ENCODE measurements at places on chromosomes 3 and 15.

DNA sequence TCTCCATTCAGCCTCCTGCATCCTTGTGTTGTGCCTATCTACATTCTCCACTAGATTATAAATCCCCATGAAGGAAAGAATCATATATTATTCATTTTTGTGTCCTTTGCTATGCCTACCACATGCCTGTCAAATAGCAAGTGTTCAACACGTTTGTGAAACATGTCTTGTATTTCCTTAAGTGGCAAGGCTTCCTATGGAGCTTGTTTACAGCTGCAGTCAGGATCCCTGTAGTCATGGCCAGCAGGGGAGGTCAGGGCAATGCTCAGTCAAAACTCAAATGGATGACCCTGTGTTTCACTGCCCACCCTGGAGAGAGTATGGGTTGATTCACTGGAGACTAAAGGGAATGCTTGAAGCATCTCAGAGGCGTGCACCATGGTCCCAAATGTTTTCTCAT, 191.7 kb upstream of the ATP11B start:
- DNase-seq: no peak

DNA sequence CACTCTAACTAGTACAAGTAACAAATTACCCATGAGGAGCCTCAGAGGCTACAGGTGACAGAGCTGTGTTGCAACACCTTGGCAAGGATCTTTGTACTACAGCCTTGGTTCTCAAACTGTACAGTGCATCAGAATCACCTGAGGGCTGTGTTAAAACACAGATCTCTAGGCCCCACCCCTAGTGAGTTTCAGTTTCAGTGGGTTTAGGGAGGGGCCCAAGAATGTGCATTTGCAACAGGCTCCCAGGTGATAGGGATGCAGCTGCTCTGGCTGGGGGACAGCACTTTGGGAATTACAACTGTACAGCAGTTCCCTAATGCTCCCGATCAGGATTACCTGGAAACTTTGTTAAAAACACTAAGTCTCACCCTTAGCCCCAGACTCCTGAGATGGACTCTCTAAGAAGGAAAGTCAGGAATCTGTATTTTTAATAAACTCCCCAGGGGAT, 66.1 kb upstream of the NR2F2 start:
- DNase-seq: no peak

DNA sequence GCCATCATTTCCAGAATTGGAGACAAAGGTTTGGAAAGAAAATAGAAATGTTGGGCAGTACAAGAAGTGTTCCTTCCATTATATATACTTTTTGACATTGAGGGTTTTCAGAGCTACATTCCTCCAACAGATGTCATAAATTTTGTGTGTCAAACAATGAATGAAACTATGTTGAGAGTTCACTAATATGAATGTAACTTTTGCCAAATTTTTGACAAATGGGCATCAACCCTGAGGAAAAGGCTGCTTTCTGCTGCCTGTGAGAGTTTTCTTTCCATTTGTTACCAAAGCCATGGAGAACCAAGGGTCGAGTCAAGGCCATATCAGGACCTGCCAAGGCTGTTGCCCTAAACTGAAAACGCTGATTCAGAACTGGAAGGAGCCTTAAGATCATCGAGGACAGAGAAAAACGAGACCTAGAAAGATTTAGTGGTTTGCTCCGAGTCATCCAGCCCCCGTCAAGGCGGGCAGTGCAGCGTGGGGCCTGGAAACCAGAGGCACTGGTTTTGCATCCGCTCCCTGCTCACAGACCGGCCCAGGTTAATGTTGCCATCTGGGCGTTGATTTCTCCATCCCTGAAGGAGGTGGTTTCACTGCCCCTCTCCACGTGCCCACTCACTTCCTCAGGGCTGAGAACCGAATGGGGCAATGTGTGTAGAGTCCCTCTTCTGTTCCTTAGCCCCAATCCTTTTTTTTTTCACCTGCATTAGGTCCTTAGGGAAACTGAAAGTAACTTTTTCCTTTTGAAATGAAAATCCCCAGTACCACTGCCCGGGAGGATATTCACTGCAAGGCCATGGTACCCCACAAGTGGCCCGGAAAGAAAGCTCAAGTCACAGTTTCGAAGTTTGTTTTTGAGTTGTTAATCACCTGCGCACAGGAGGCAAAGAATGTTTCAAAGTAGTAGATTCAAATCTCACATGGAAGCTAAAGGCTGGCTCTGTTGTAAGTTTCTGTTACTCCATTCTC, 32.8 kb downstream of the TPM1 start:
- DNase-seq: no peak

GRCh38 chr3:126798521-126798920, 94.5 kb downstream of the CHCHD6 start:
- DNase-seq: no peak

GRCh38 chr3:71602256-71602655, 18.7 kb upstream of the FOXP1 start:
- DNase-seq: no peak

DNA sequence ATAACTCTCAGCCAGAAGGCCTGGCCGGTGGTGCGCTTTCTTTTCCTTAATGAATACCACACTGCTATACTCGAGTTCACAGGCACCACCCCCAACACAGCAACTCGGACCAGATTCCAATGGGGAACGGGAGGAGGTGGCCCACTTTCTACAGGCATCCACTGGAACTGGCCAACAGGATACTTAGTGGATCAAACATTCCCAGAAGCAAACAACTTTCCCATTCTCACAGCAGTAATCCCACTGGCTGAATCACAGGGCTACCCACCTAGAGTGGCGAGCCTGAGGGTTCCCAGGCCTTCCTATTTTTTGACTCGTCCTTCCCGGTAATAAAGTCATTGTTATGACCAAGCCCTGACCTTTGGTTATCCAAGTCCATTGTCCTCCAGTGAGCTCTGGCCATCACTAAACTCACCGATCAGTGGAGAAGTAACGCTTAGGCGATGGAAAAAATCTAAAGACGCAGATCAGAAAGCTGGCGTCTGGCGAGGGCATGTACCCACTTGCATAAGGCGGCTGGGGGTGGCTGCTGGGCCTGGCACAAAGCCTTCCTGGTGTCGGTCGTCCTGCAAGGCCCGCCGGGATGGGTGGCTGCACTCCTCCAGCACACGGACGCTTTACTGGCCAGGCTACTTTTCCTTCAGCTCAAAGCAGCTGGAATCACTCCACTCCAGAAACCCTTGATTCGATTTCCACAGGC, 1.2 kb downstream of the EOGT start:
- no peak for DNase-seq

- DNase-seq: no peak
Observed at GRCh38 chr3:143121241-143122088, 1.9 kb downstream of the CHST2 start.

DNA sequence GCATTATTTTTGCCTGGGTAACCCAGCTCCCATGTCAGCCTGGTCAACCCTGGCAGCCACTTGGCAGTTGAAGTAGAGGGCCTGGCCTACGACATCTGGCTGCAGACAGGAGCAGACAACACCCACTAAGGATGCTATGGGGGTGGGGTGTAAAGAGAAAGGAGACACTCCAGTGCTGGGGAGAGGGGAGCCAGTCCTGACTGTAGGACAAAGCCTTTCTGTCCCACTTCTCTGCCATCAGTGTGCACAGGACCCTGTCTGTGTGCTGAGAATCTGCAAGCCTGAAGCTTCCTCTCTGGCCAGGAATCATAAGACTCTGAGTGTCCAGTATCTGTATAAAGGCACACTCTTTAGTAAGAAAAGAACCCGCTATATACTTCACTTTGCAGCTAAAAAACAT, 96.3 kb upstream of the CHRM5 start:
- DNase-seq: no peak

DNA sequence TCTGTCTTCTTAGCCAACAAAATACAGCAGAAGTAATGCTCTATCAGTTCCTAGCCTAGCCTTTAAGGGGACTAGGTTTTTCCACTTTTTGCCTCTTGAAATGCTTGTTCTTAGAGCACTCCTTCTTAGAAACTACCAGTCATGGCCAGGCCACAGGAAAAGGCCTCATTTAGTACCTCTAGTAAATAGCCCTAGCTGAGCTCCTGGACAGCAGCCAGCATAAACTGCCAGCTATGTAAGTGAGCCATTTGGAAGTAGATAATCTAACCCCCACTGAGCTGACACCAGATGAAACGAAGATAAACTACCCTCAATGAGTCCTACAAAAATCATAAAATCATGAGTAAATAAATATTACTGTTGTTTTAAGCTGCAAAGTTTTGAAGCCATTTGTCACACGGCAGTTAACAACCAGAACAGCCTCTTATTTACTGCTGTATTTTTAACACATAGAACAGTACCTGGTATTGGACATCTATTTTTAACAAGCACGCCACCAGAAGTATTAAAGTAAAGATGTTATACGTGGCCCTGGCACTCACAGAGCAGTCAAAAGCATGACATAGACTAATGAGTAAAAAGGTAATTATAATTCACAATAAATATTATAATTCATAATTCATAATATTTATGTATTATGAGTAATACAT, 12.0 kb downstream of the TBC1D5 start:
- peak; percentile 75 for DNase-seq

- no peak for DNase-seq
Observed at GRCh38 chr3:52682016-52682415, 3.7 kb downstream of the PBRM1 start.

GRCh38 chr3:143755978-143756377, 92.3 kb downstream of the SLC9A9 start:
- no peak for DNase-seq

DNA sequence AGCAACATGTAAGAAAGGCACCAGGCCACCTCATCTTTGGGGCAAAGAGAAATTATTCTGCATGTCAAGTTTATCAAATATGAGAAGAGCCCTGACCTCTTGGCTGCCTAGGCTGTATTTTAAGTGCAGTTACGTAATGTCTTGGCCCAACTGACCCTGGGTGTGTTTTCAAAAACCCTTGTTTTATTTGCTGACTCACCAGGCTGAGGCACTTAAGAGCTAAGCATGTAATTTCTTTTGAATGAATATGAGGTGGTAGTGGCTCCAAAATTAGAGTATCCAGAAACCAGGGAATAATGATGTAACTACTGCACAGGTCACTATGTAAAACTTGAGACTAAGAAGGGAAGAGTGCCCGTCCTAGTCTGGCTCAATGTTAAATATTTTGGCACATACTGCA, 24.3 kb downstream of the PGPEP1L start:
- no peak for DNase-seq

DNA sequence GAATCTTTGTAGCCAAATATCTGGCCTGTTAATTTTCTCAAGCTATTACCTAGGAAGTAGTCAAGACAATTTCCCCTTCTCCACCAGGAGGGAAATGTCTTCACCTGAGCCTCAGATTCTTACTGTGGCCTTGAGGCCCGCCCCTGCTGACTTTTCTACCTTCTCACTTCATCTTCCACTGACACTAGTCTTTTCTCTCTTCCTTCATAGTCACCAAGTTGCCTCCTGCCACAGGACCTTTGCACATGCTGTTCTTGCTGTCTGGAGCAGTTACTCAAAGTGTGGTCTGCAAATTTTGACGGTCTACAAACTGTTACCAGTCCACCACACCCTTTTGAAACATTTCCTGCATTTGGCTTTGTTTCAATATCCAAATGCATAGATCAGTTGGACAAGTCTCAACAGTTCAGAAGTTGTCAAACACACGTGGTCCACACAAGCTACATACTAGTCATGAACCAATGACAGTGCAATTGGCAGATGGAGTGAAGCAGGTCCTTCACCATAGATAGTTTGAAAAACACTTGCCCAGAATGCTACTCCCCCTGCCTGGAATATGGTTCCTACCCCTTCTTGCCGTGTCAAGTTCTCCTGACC, 100.5 kb downstream of the OSBPL10 start:
- no peak for DNase-seq

DNA sequence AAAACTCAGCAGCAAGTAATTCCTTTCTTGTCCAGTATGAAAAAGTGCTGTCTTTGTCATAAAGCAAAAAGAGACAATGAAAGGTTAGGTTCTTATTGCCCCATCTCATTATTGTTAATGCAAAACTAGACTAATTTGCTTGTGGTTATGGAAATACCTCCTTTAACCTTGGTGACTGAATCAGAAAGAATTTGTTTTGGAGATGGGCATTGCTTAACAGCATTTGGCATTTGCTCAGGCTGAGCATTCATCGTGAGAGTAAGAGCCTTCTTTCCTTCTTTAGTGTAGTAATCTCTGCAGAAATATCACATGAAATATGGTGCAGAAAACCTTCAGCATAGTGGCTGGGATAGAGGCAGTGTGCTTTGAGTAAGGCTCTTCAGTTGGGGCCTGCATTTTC, 103.1 kb downstream of the CNTN6 start:
- DNase-seq: no peak

DNA sequence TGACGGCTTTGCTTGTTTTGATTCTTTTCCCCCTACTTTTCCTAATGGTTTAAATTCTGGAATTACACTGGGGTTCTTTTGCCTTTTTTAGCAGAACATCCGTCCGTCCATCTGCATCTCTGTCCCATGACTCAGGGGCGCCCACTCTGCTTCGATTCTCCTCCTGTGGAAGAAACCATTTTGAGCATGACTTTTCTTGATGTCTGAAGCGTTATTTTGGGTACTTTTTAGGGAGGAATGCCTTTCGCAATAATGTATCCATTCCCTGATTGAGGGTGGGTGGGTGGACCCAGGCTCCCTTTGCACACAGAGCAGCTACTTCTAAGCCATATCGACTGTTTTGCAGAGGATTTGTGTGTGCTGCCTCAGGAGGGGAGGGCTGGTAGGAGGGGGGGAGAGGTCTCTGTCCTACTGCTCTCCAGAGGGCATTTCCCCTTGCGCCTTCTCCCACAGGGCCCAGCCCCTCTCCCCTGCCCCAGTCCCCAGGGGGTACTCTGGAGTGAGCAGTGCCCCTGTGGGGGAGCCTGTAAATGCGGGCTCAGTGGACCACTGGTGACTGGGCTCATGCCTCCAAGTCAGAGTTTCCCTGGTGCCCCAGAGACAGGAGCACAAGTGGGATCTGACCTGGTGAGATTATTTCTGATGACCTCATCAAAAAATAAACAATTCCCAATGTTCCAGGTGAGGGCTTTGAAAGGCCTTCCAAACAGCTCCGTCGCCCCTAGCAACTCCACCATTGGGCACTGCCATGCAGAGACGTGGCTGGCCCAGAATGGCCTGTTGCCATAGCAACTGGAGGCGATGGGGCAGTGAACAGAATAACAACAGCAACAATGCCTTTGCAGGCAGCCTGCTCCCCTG, 19.5 kb upstream of the BSN start:
- DNase-seq: no peak

DNA sequence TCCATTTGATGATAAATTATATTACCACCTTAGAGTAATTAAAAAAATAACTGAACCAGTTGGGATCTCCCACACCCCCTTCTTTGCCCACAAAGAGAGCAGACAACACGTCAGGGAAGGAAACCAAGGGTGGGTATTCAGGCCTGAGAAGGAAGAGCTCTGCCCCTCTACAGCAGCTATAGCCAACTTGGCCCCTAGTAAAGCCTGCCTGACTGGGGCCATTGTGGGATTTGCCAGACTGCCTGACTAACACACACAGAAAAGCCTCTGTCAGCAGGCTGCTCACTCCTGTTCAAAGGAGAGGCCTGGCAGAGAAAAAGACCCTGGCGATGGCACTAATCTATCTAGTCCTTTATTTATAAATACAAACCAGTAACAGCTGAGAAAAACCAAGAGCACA, 41.4 kb downstream of the ATP8B4 start:
- no peak for DNase-seq

- DNase-seq: no peak
Observed at GRCh38 chr3:115916866-115917265, 293.6 kb downstream of the GAP43 start.

All from SHP77 treated with DMSO at 0.1 percent for 48 hours (cell line).